Omental fat pad (tissue), 4 donors: ENCODE measurements at places on chromosomes 13 and 19. TPM values are rescaled to one million over a fixed set of nuclear protein-coding genes. Genes with fewer than 3 reads are reported as not detected.

Gene SPRY2
- 61.3 TPM for total RNA-seq

Gene ZNF534
- total RNA-seq: 0.28 TPM

Gene UGGT2
- 48.9 TPM for total RNA-seq

Gene GAS6
- 207 TPM for total RNA-seq

Gene SIGLEC5
- not detected for total RNA-seq

Gene C2CD4C
- 0.19 TPM for total RNA-seq

Gene AMER2
- not detected for total RNA-seq

Gene CPB2
- total RNA-seq: not detected

Gene SULT2A1
- total RNA-seq: not detected

Gene KIR3DL1
- total RNA-seq: 0.38 TPM

Gene USP12
- total RNA-seq: 22.5 TPM
